Stimulated activated CD8-positive, alpha-beta memory T cell treated with anti-CD3 and anti-CD28 coated beads, Interleukin-4, amount 100 ng/mL, for 4 hours (primary cell): ENCODE measurements at places on chromosomes 11 and 22.

- no peak for DNase-seq
These were observed 80.7 kb upstream of the PPARA start for GRCh38 chr22:46069521-46070214.

- no peak for DNase-seq
These were observed 13.1 kb upstream of the ANGPTL5 start for GRCh38 chr11:101929294-101929915.

DNA sequence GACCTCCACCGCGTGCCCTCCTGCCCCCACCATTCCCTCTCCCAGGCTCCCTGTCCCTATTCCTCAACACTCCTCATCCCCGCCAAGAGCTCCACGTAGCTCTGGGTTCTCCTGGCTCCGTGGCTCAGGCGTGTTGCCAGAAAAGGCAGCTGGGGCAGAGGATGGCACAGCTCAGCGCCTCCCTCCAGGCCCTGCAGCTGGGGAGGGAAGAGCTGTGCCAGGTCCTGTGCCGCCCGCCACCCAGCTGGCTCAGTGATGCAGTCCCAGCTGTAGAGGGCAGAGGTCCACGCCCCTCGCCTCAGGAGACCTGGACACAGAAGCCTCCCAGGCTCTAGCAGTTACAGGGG is 4.2 kb downstream of the ARHGAP1 start:
- no peak for DNase-seq

DNA sequence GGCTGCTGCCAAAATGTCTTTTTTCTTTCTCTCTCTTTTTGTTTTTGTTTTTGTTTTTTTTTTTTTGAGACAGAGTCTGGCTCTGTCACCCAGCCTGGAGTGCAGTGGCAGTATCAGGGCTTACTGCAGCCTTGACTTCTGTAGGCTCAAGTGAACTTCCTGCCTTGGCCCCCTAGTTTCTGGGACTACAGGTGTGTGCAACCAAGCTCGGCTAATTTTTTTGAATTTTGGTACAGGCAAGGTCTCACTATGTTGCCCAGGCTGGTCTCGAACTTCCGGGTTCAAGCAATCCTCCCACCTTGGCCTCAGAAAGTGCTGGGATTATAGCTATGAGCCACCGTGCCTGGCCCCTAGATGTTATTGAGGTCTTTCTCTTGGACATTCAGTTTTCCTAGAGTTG is 2.2 kb upstream of the DDX10 start:
- no peak for DNase-seq

- no peak for DNase-seq
These were observed 15.0 kb upstream of the YWHAH start for GRCh38 chr22:31929167-31929930.

DNA sequence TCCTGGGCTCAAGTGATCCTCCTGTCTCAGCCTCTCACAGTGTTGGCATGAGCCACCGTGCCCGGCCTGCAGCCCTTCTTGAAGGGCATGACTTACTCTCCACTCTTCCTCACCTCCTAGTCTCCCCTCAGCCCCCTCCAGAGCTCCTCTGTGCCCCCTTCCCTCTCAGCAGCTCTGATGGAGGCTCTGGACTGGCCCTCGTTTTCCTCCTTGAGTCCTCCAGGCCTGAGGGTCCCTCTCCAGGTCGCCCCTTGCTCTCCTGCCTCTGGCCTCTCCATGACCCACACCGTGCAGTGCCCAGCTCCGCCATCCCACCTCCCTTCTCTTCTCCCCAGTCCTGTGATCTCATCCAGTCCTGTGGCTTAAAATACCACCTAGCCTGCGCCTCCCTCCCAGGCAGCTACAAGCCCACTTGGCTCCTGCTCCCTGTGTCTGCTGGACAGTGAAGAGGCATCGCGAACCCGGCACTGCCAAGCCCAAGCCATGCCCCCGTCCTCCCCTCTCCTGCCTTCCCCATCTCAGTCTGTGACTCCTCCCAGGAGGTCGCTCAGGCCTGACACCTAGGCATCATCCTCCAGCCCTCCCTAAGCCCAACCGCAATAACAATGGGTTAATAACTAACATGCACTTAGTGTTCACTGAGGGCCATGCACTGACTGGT is 11.9 kb downstream of the KCNJ4 start:
- no peak for DNase-seq

DNA sequence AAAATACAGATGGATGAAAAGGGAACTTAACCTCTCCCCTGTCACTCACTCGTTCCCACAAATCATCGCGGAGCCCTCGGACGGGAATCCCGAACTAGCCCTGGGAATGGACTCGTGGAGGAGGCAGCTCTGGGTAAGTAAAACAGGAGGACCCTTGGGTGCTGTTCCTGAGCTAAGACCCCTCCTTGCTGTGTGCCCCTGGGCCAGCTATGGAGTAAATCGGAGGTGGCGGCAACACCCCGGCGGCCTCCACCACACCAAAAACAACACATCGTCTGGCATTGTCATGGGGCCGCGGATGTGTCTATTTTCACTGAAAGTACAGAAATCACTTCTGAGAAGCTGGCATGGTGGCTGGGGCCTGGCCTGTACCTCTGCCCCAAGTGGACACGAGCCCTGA is 12.1 kb downstream of the CPT1A start:
- DNase-seq: no peak

DNA sequence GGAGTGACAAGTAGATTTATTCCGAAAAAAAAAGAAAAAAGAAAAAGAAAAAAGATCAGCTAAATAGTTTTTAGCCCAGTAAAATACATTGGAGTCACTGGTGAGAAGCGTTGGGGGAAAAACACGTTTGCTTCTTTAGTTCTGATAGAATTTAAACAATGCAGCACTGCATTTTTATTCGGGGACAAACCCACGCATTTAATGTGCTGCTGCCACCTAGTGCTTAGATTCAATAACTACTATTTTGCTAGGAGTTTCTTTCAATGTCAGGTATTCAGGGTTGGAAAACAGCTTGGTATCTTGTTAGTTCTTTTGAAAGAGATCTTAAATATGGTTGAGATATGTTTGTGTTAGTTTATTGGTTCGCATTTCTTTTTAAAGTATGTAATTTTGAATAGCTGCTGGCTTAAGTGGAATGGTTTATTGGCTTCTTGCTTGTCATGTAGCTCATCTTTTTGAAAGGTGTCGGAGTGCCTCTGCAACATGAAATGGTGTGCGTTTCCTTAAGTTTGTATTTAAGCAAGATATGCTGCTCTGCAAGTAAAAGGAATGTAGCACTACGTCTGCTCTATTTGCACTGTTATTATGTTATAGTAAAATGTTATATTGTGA is 41.9 kb downstream of the SVIP start:
- no peak for DNase-seq

DNA sequence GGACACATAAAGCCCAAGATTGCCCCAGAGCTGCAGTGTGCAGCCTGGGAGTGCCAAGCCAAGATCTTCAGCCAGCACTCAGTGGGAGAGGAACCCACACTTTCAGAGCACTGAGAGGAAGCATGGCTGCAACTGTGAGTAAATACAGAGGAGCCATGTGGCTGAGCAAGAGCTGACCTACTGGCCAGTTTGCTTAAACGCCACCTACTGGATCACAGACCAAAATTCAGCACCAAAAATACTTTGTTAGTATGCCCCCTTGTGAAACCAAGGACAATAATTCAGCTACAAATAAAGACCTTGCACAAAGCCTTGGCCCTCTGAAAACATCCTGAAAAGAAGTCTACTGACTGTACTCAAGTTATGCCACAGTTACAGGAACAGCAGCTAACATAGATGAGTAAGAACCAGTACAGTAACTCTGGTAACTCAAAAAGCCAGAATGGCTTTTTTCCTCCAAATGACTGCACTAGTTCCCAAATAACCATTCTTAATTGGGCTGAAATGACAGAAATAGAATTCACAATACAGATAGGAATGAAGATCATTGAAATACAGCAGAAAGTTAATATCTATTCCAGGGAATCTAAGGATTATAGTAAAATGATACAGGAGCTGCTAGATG is 10.1 kb upstream of the OR4A15 start:
- DNase-seq: no peak

- no peak for DNase-seq
These were observed 8.7 kb downstream of the GRK2 start for GRCh38 chr11:67274768-67275605.

- no peak for DNase-seq
These were observed 104.5 kb upstream of the B3GAT1 start for GRCh38 chr11:134516529-134516928.

- DNase-seq: no peak
These were observed 51.4 kb downstream of the PIWIL3 start for GRCh38 chr22:24723111-24723510.

DNA sequence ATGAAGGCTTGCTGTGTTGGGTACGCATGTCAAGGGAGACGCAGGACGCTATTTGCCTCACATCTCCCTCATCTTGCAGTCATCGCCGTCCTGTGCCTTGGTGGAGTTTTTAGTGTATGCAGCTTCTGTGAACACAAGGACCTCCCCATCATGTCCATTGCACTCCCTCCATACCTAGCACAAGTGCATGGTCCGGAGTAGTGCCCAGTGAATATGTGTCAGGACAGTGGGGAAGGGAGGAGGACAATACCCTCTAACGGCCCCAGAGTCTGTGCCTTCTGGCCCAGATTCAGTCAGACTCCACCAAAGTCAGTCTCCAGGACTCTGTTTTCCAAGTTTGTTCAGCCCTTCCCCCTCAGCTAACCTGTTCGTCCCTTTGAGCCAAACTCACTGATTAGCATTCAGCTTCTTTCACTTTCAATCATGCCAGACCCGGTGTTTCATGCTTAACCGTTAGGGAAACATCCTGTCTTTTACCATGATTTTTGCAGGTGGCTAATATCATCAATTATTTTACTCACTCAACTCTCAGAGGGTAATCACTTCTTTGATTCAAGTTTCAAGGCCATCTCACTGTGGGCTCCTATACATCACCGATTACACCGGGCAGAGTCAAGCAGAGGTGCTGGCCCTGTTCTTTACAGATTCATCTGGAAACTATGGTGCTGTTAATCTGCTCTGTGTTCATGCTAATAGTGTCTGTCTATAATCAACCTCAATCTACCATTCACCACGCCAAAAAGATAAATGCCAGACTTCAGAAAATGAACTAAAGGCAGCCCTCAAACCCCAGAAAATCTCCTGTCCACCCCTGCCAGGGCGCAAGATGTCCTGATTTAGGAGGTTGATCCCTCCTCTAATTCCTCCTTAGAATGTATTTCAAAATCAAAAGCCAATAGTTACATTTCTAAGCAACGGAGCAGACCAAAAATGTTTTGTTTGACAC is 156.5 kb downstream of the RRAS2 start:
- no peak for DNase-seq

DNA sequence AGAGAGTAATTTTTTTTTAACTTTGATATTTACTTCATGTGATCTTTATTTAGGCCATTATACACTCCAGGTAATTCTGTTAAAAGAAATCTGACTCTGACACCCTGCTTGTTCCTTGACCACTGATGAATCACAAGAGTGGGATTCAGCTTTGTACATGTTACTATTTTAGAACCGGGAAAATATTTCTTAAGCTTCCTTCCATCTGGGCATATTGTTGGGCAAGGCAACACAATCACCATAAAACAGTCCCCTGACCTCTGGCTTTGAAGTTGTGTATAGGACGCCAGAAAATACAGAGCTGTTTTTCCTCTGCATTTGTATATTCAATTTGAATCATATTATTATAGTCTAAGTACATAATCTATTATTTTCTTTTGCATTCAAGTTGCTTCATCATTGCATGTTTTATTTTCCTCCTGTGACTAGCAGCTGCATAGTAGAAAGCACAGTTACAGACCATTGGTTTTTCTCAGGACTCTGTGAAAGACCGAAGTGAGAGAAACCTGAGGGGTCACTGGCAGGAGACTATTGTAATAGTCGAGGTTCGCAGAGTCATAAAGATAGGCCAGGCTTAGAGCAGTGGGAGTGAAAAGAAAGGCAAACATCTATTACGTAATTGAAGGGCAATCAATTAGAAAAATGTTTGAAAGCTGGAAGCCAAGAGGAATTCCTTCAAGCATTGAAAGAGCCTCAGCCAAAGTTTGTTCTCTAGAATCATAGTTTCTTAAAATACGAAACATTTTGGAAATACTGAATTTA is 51.8 kb upstream of the SLC36A4 start:
- no peak for DNase-seq

- no peak for DNase-seq
These were observed 11.0 kb downstream of the OSBPL5 start for GRCh38 chr11:3154001-3154599.

DNA sequence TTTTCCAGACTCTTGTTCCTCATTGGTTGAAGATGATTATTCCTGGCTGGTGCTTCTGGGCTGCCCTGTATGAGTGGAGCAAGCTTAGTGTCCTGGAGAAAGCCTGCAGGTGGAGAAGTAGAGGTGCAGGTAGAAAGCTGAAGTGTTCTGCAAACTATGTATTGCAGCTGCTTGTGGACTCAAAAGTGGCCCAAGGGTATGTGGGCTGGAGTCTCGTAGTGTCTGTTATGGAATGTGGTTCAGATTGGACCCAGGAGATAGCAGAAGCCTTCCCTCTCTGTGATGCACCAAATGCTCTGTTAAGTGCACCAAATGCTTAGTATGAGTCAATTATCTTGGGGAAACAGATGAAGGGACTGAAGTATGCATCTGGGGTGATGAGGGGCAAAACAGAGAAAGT is 122.8 kb upstream of the CCDC90B start:
- no peak for DNase-seq

DNA sequence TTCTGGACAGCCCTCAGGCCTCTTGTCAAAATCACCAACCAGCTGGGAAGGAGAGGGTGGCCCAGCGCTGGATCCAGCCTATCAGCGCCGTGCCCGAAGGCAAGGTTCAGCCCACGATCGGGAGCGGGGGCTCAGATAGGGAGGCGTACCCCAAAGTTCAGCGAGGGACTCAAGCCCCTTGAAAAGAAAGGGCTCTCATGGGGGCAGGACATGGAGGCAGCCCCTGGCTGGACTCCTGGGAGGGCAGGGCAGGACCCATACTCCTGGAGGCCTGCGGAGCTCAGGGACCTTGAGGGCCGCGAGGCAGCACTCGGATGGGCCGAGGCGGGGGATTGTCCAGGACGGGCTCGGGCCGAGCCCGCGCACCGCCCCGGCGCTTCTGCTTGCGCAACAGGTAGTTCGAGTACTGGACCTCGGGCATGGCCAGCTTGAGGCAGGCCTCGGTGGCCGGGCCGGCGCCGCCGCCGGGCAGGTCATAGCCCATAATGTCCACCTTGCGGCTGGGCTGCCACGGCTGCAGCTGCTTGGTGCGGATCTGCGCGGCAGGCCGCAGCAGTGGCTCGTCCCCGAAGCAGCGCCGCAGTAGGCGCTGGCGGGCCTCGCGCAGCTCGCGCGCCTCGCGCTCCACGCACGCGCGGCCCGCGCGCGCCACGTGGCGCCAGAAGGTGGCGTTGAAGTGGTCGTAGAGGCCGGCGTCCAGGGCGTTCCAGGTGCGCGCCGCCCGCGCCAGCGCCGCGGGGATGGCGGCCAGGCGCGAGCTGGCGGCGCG is 6.5 kb downstream of the GAL3ST3 start:
- no peak for DNase-seq
